ENCODE measurements at places on chromosomes 5 and 9. TPM values are rescaled to one million over a fixed set of nuclear protein-coding genes. Genes with fewer than 3 reads are reported as not detected.

FAM81B gene
- total RNA-seq: 0.73 TPM

MYOT gene
- total RNA-seq: 0.18 TPM

STXBP1 gene
- 96.1 TPM for total RNA-seq

FOXD4L3 gene
- not detected for total RNA-seq

COL5A1 gene
- 27.7 TPM for total RNA-seq

GALNT12 gene
- total RNA-seq: 10.3 TPM

RLN2 gene
- total RNA-seq: 1.4 TPM

STPG3 gene
- total RNA-seq: not detected

PIP5KL1 gene
- 3.5 TPM for total RNA-seq

LECT2 gene
- total RNA-seq: not detected

PCDHGA4 gene
- total RNA-seq: 17.5 TPM

DDX4 gene
- 0.09 TPM for total RNA-seq

PLPP7 gene
- 6.6 TPM for total RNA-seq

GABBR2 gene
- total RNA-seq: 45.3 TPM
